ENCODE measurements at places on chromosomes 16 and 17.

DNA sequence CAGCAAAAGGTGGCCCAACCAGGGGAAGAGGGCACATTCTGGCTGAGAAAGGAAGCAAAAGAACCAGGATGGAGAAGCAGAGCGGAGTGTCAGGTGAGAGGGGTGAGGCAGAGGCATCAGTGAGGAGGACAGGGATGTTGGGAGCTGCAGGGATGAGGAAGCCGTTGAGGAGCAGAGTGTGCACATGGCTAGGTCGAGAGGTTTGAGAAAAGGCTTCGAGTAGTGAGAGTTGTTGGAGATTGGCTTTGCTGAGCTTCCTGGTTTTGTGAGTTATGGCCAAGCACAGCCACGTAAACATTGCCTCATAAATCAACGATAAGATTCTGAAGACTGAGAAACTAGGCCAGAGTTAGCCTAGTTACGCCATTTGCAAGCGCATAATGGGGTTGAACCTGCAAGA, 26.9 kb downstream of the DNAH2 start:
- DNase-seq: no peak

DNA sequence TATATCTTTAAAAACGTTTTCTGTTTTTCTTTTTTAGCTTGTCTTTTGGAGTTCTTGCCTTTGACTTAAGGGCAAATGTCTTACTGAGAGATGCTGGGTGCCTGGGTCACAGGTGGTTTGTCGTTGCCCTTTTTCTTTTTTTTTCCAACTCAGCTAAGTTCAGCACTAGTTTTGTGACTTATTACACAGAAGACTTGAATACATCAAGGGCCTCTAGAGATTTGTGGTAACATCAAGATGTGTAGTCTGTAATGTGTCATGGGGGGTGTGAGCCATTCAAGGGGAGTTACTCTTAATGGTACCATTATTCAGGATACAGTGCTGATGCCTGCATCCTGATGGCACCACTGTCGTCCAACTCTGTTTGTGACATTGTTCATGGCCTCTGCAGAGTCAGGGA, 95.1 kb downstream of the PRKCA start:
- no peak for DNase-seq

DNA sequence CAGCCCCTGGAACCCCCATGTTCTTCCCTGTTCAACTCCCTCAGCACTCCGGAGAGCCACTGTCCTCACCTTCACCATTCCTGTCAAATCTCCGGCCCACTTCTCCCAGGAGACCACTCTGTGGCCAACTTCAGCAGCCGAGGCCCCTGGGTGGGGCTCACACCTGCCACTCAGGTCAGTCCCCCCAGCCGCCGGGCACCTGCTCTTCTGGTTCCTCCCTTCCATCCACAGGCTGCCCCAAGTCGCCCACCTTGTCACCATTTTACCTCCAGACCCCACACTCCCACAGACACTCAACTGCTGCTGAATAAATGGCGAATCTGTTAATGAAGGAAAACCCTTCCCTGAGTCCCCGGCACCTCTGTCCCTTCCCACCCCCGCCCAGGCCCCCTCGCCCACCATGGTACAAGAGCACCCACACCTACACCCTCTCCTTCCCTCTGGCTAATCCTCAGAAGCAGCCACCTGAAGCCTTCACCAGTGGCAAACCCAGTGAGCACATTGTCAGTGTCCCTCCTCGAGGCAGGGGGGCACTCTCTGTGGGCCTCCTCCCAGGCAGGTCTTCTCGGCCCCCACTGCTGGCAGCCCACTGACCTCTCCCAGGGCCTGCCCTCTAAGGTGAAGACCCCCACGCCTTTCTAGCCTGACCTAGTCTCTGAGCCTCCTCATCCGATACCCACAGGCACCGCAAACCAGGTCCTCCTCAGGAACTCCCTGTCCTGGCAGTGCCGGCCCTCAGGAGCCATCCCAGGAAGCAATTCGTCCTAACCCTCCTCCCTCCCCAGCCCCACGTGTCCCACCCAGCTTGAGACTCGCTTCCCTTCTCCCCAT, 8.2 kb downstream of the CANT1 start:
- DNase-seq: no peak

GRCh38 chr16:86524029-86524428, 13.7 kb downstream of the FOXF1 start:
- DNase-seq: no peak

DNA sequence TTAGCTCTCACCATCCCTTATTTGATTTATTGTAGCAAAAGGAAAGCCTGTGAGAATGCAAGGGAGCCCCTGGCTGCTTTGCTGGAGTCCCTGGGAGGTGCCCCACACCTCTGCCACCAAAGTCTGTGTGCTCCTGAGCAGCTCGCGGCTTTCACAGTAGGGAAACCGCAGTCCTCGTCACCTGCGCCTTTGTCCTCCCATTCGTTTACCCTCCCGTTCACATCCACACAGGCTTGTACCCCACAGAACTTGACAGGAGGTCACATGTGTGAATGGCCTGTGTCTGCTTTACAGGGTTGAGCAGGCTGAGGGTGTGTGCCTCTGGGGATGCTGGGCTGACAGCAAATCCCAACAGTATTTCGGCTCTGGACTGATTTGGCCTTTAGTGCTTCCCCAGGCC, 152.5 kb downstream of the LGALS9B start:
- no peak for DNase-seq

DNA sequence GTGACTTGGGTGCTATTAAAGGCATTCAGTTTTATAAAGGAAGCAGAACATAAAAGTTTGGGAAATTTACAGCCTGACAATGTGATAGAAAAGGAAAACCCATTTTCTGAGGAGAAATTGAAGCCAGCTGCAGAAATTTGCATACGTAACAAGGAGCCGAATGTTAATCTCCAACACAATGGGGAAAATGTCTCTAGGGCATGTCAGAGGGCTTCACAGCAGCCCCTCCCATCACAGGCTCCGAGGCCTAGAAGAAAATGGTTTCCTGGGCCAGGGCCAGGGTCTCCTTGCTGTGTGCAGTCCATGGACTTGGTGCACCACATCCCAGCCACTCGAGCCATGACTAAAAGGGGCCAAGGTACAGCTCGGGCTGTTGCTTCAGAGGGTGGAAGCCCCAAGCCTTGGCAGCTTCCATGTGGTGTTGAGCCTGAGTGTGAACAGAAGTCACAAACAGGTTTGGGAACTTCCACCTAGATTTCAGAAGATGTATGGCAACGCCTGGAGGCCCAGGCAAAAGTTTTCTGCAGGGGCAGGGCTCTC, 23.9 kb upstream of the TOM1L1 start:
- no peak for DNase-seq

DNA sequence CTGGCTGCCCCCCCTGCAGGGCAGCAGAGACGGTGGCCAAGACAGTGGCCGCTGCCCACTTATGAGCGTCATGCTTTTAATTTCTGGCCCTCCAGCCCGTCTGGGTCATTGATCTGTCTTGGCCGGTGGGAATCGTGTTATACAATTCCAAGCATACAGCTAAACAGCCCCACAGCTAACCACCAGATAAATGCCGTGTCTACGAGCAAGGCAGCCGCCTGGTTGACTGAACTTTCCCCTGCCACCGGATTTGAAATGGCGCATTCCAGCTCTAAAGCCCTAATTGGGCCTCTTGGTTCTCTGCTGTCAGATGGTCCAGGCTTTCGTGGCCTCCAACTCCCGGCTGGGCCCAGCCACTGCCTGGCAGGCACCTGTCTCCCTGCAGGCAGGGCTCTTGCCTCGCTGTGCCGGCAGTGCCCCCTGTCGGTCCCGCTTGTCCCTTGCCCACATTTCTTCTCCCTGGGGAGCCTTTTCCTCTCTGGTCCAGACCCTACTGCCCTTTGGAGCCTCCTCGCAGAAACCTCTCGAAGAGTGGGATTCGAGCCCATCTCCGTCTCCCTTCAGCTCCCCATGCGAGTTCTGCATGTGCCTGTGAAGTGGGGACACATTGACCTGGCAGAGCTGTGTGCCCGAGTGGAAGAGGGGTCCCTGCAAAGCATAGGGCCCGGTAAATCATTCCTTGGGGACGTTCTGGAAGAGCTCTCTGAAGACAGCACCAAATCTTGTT, 1.8 kb upstream of the RBFOX3 start:
- DNase-seq: peak; percentile 40

- no peak for DNase-seq
Measured at GRCh38 chr17:43456661-43457361, 27.0 kb upstream of the DHX8 start.

GRCh38 chr16:89924297-89924924, 1.3 kb downstream of the TUBB3 start:
- DNase-seq: no peak

DNA sequence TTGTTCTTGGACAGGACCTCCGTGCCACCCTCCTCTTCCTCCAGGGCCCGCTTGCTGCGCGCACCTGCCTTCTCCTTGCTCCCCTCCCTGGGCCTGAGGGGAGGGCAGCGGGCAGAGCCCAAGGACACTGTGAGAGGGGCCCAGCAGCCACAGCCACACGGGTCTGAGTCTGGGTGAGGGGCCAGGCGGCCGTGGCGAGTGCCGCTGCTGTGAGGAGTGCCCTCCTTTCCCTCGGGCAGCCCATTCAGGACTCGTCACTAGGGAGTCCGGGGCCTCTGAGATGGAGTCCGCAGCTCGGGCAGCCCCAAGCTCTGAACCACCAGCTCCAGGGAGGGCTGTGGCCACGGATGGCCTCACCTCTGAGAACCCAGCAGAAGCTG, 5.6 kb downstream of the DUS1L start:
- no peak for DNase-seq

GRCh38 chr17:42618442-42619150, 9.1 kb downstream of the TUBG1 start:
- no peak for DNase-seq

DNA sequence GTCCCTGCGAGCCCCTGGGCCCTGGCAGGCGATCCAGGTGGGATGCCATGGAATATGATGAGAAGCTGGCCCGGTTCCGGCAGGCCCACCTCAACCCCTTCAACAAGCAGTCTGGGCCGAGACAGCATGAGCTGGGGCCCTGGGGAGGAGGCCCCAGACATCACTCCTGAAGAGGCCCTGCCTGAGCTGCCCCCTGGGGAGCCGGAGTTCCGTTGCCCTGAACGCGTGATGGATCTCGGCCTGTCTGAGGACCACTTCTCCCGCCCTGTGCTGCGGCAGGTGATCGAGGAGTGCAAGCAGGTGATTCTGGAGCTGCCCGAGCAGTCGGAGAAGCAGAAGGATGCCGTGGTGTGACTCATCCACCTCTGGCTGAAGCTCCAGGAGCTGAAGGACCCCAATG, 33.1 kb downstream of the CDRT15L2 start:
- no peak for DNase-seq

GRCh38 chr17:7388856-7389255, 5.5 kb downstream of the PLSCR3 start:
- DNase-seq: no peak

GRCh38 chr17:82627405-82627804, 20.8 kb downstream of the WDR45B start:
- DNase-seq: no peak

DNA sequence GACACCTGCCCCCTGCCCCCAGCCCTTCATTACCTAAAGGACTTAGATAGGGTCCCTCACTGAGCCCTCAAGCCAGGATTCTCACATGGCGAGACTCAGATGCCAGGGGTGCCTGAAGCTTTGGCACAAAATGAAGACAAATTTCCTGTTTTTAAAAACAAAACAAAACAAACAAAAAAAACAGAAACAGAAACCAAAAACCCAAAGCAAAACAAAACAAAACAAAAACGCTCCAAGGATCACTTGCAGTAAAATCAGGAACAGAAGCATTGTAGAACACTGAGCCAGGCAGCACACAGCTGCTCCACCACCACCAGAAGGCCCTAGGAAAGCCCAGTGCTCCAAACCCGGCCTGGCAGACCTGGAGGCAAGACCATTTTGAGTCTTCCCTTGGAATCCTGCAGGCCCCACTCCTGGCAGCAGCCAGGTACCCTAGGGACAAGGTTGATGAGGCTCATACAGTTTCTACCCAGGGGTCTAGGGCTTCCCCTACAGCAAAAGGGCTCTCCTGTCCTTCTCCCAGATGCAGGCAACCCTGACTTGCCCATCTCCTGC, 20.8 kb downstream of the MYO18A start:
- DNase-seq: no peak

DNA sequence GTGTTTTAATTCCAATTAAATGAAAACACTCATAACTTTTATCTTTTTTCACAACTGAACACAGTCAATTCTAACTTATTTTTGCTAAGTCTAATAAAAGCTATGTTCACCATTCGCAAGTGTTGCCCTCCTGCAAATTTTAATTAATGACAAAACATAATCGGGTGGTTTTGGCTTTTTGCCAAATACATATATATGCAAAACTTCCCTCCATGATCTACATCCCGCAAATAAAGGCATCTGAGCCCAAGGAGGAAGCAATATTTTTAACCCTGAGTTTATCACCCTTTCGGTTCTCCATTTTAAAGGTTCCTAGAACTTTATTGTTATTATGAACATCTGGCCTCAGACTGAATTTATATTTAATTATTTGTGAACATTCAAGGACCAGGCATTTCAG, 507.9 kb downstream of the CDH13 start:
- DNase-seq: no peak

DNA sequence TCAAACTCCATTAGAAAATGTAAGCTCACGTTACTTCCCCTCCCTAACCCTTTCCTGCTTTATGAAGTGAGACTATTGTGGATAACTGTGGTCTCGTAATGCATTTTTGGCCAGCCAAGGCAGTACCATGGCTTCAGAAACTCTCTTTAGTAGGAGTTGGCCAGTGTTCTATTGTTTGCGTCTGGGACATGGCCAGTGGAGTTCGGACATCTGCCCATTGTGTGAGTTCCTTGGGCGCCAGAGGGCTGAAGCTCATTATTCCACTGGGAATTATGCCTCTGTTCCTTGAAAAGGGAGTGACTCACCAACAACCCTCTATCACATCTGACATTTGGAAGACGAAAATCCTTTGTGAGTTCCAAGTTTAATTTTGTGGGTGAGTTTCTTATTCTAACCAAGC, 319.5 kb upstream of the SOX9 start:
- DNase-seq: no peak

DNA sequence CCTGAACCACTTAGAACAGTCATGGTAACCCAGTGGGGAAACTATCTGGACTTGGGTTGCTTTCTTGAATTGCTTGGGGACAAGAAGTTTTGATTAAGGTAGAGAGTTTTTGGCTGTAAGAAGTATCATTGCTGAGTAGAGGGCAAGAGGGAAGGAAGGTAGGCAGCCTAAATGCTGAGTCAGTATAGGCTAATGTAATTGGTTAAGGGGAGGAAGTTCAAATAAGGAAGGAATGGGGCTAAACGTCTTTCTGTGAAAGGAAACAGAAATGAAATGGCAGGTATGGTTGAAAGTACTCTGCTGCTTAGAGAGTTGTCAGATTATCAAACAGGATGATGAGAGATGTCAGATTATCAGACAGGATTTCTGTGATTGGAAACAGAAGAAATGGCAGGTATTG, 20.3 kb downstream of the KPNB1 start:
- DNase-seq: no peak

- no peak for DNase-seq
Measured at GRCh38 chr17:79583475-79583874, 27.4 kb downstream of the RBFOX3 start.

All from stimulated activated CD8-positive, alpha-beta memory T cell treated with anti-CD3 and anti-CD28 coated beads, Interleukin-15, amount 100 ng/mL, for 48 hours (primary cell).